ENCODE measurements at places on chromosomes 4 and X.

DNA sequence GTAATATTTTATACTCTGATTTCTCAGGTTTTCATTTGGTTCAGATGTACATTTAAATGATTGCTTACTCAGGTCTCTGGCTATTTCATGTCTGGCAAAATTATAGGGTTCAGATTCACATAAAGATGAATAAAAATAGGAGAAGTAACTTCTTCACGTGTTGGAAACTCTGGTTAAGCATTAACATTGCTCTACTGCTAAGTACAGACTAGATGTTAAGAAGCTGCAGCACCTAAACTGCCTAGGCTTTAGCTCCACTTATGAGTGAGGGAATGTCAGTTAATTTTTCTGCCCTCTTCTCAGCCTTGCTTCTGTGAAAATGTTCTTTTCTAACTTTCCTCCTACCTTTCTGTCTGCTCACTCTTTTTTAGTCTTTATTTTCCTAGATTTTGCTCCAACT is 361.2 kb downstream of the ARAP2 start:
- DNase-seq = no peak

- DNase-seq = no peak
These were observed 1389.5 kb downstream of the FAM133A start for GRCh38 chrX:95063554-95063953.

- DNase-seq = no peak
These were observed 81.2 kb downstream of the ADAM29 start for GRCh38 chr4:174999407-174999806.

DNA sequence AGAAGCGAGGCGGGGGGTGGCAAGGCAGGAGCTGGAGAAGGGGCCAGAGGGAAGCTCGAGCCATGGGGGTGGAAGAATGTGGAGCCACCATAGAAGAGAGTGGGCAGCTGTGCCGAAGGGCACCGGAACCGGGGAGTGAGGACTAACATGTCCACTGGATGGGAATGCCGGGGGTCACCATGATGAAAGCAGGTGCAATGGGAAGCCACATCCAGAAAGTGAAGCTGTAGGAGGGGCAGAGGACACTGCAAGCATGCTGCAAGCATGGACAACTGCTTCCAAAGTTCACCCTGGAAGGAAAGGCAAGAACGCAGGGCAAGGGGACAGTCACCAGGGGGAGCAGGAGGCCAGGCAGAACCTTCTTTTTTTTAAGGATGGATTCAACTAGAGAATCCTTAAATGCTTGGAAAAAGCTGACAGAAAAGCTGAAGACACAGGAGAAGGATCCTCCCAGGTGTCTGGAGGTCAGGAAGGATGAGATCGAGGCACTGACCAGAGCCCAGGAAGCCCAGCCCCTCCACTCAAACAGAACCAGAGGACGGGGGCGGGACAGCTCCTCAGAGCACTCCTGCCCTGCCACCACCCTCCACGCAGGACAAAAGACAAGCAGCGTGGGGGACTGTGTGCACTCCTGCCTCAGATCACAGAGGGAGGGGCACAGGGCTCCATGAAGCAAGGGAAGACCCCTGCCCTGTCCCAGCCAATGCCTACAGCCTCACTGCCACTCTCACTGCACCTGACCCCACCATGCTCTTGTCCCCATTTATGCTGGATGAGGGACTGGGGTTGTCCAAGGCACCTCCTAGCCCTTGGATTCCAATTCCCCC is 169.2 kb downstream of the AFAP1 start:
- no peak for DNase-seq

GRCh38 chr4:117847849-117848248 is 186.4 kb upstream of the NDST3 start:
- DNase-seq = no peak

DNA sequence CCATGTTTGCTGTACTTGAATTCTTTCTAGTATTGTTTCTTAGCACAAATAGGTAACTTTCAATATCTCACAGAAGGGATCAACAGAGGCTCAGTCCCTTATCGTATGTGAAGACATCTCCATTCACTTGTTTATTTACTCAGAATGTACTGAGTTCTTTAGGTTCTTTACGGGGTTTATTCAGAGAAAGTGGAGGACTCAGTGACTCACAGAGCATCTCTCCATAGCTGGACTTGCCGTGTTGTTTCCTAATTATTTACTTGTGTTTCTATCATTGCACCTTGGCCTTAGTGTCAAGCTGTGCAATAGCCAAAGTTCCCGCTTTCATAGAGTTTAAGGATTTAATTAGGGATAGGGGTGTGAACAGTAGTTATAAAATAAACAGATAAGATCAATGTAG is 57.1 kb downstream of the RHOH start:
- no peak for DNase-seq

DNA sequence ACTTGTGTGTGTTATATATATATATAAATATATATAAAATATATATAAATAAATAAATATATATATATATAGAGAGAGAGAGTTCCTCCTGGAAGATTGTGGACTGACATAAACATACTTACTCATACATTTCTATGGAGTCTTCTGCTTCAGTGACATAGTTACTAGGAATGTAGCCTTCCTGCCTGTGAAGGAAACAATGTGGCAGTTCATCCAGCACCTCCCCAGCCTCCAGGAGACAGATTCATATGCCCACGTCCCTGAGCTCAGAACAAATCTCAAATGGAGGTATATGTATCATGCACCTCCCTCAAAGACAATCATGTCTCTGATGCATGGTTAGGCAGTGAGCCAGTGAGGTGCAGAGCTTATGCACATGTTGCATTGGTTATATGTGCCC is 11.4 kb upstream of the TIMM8A start:
- no peak for DNase-seq

- no peak for DNase-seq
These were observed 144.3 kb upstream of the NLGN4X start for GRCh38 chrX:6372981-6373380.

Data from retina (tissue), 1 donor.